ENCODE measurements at places on chromosomes 7 and 10.

- DNase-seq = no peak
These were observed 226.4 kb downstream of the TWIST1 start for GRCh38 chr7:18890885-18891621.

GRCh38 chr7:150447966-150448788, 2.3 kb upstream of the GIMAP8 start:
- DNase-seq = no peak

DNA sequence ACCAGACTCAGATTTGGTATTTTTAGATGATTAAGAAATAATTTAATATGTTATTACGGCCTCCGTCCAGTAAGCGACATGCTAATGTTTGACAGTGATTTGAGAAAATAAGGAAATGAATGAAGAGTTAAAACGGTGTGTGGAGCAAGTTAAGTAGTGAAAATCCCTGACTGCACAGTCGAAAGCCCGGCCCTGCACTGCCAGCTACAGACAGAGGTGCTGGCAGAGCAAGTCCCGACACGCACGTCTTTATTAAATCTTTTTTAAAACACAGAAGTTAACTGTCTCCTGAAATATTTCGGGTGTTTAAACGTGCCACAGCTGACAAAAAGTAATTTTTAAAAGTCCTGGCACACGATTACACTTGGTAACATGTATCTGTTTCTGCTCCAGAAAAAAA, 293.4 kb upstream of the RNF32 start:
- DNase-seq = no peak

DNA sequence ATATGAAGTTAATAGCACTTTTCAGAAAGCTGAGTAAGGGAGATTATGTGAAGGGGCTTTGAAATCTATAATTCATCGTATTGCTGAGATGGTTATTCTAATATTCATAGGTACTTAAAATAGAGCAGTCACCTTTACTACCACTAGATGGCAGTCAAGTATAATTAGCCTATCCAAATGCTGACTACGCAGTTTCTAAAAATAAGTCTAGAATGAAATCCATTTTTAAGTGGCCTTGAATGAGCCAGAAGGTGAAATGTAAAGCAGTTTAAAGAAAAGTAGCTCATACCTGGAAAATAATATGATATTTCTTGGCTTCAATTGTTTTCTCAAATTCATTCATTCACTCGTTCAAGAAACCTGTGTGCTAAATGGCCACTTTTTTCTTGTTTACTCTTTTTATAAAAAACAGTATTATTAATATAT, 1277.1 kb downstream of the GATA3 start:
- no peak for DNase-seq

GRCh38 chr7:90005836-90006235, 148.4 kb upstream of the STEAP1 start:
- DNase-seq = no peak

DNA sequence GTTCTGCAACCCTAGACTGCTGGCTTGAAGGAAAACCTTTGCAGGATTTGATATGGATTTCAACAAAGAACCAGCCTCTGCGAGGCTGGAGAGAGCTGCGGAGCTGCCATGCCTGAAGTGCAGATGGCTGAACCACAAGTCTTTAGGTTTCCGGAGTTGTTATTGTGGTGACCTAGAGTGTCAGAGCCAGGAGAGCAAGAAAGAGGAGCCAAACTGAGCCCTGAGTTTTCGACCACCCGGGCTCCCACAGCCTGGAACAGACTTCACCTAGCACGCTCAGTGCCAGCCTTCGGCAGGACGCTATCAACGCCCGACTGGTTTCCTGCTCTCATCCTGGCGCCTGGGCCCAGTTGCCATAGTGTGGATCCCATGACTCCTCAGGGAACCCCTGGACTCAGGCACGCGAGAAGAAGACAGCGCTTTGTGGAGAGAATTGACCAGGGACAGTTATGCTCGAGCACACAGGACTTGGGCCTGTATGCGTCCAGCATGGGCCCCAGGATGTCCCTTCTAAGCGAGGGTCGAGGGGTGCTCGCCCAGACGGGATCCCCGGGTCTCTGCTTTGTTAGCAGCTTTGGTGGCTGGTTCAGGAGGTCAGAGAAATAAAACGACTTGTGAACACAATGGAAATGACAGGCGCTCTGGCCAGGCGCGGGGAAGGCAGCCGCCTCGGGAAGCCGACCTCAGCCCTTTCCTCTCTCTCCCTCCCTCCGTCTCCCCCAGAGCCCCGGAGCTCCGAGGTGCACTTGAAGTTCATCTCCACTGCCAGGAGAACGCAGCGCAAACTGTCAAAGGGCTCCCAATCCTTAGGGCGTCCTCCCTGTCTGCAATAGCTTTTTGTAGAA, 1.8 kb upstream of the GAD2 start:
- DNase-seq = no peak

- DNase-seq = no peak
These were observed 32.1 kb downstream of the ELMO1 start for GRCh38 chr7:37416378-37417106.
